ENCODE measurements at places on chromosomes 3 and 15.

DNA sequence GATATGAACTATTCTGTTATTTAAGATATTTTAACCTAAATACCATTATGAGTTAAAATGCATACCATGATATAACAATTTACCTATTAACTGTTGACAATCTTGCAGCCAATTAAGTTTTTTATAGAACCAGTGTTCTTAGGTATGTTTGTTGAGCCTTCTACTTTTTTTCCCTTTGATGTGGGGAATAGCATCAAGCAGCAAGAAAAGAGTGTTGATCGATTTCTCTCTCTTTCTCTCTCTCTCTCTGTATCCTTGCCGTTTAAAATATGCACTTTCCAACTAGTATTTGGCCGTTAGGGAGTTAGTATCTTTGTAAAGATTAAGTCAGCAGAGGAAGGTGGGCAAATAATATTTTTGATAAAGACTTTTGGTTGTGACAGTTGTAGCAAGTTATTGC, 5.9 kb downstream of the CHD2 start:
- DNase-seq = no peak

- no peak for DNase-seq
Observed at GRCh38 chr3:187852842-187853730, 107.8 kb upstream of the BCL6 start.

GRCh38 chr15:39312984-39313383, 267.9 kb upstream of the THBS1 start:
- DNase-seq = no peak

DNA sequence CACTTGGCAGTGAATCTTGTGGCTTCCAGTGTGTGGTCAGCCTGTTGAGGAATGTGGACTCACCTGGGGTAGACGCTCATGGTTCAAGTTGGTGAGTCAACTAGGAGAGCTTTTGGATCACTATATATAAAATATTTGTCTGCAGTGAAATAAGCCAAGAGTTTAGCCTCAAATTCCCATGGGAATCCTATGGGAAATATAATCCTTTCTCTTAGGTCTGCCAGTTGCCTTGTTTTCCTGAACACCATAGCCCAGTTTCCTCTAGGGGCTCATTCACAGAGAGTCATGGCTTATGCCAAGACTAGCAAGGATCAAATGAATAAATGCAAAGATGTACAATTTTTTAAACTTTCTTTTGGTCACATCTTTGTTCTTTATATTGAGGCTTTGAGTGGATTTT, 100.1 kb upstream of the NPHP3 start:
- no peak for DNase-seq

DNA sequence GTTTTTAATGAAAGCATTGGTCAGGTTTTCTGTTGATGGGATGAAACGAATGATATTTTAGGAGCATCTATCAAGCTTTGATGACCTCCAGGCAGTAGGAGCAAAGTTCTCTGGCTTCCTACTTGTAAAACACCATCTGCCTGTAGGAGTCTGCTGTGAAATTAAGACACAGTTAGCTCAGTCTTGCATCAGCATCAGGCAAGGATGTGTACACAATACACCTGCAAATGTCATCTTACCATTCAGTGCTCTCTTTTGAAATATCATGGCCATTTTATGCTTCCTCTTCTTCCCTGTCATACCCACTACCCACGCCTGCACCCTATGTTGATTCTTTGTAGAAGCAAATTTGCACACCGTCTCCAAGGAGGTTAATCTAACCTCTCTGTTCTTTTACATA, 38.2 kb downstream of the B3GALNT1 start:
- DNase-seq = no peak

Data from NCI-H774 (cell line).